ENCODE measurements at places on chromosomes 1 and 21.

DNA sequence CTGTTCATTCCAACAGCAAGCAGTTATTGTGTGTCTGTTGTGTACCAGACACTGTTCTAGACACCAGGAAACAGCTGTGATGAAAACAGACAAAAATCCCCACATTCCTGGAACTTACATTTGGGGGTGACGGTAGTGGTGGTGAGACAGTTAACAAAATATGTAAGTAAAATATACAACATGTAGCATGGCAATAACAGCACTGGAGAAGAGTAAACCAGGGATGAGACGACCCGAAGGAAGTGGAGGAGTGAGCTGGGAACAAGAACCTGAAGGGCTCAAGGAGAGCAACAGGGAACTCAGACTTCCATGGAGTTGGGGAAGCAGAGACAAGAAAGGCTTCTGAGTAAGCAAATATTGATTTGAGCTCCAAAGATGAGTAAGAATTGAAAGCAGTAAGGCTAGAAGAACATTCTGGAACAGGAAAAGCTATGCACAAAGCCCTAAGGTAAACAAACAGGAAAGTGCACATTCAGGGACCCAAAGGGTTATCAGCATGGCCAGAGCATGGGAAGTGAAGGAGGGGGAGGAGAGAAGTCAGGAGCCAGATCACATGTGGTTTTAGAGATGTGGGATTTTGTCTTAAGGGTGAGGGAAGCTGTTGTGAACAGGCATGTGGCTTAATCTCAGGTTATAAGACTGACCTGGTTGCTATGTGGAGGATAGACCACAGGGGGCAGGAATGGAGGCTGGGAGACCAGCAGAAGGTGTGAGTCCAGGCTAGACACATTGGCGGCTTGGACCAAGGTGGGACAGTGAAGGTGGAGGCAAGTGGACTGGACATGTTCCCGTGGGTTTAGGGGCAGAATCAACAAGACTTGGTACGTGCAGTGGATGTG, 7.3 kb downstream of the CSF1 start:
- no peak for DNase-seq

DNA sequence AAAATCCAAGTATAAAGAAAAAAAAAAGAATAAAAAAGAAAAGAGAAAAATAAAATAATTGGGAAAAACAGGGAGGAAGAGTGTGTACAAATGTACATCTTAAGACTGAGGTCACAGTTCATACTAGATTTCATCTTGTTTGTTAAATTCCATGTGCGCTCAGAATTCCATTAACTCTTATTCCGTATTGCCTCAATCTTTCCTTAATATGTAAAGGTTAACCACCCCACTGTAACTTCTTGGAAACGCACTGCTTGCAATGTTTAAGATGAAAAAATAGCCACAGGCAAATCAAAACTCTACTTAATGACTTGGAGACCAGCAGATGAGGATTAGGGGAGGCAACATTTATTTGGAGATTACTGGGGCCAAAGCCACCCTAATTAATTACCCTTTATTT, 23.9 kb upstream of the KCNE1 start:
- no peak for DNase-seq

DNA sequence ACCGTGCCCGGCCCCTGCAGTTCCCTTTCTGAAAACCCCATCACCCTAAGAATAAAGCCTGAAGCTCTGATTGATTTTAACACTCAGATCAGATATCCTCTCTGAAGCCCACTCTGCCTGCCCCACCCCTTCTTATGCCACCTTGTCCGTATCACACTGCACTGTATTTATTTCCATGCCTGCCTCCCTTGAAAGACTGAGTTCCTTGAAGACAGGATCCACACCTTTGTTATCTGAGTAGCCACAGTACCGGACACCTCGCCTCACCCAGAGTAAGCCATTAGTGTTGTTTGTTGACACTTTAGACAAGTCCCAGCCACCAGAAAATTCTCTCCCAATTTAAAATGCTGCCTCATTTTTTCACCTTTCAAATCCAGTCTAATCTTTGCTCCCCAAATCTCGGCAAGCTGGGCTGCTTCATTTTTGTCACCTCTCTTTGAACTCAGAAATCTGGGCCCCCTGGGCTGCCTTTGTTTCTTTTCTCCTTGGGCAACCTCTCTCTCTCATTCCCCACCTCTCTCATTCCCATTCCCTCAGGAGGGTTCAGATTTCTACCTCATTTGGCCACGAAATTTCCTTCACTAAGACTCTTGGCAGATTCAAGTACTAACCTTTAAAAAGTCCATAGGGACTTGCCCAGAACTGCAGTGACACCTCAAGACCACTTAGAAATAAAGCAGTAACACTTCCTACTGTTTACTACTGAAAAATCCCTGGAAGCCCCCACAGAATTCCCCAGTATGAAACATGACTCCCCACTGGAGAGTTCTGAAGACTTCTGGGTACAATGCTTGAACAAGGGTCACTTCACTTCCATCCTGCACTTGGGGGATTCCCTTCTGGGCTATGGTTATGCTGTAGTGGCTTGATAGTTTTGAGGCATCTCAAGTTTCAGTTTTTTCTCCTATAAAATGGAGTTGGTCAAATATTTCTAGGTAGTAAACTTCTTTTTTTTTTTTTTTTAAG, 8.7 kb upstream of the PPP1R15B start:
- no peak for DNase-seq

GRCh38 chr1:192929597-192929996, 120.8 kb downstream of the RGS2 start:
- no peak for DNase-seq

GRCh38 chr1:157399343-157399983, 152.9 kb downstream of the FCRL5 start:
- DNase-seq, result no peak

DNA sequence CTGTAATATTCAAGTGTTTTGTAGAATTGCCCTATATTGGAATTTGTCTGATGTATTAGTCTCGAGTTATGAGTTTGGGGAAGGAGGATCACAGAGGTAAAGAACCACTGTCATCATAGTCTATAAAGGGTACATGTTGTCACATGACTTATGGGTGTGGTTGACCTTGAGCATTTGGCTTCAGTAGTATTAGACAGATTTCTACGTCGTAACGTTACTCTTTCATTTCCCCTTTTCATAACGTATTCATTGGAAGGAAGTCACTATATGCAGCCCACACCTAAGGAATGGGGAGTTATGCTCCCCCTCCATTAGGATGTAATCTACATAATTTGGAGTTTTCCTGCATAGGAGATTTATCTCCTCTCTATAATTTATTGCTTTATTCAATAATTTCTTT, 110.1 kb upstream of the VAV3 start:
- no peak for DNase-seq

DNA sequence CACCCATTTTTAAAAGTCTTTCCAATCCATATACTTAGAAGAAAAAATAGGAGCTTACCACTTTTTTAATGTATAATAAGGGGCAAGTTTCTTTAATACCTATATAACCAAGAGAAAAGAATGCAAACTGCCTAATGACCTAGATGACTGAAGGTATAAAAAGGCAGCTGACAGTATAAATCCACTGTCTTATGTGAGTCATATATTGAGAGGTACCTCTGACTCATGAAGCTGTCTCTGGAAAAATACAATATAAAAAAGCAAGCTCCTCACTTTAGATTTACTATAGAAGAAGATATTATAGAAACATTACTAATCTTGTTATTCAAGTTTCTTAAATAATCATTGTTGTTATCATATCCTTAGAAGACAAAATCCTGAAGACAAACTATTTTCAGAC, 144.2 kb downstream of the VAV3 start:
- DNase-seq, result no peak

DNA sequence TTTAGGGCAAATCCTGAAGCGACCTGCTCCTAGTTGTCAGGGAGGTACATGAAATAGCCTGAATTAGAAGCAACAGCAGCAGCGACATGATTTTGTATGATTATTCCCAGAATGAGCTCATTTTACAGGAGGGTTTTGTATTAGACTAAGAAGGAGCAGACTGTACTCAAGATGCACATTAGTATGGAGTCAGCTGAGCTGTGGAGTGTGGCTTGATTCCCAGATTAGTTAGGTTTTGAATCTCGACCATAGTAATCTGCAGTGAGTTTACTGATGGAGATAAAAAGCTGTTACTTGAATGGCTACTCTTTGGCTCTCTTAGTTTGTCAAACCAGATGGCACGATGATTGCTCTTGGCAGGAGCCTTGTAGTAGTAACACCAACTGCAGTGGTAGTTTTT, 143.1 kb downstream of the PHTF1 start:
- DNase-seq, result no peak

DNA sequence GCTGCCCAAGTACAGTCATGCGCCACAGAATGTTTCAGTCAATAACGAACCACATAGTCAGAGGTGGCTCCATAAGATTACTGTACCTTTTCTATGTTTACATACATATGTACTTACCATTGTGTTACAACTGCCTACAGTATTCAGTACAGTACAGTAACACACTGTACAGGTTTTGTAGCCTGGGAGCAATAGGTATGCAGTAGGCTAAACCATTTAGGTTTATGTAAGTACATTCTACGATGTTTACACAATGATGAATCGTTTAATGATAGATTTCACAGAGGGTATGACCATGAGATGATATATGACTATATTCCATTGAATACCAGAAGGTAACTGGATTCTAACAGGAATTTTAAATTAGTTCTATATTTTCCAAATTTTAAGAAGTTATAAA, 10.5 kb downstream of the YY1AP1 start:
- no peak for DNase-seq

GRCh38 chr1:89001510-89001909, 9.1 kb upstream of the KYAT3 start:
- DNase-seq, result no peak

DNA sequence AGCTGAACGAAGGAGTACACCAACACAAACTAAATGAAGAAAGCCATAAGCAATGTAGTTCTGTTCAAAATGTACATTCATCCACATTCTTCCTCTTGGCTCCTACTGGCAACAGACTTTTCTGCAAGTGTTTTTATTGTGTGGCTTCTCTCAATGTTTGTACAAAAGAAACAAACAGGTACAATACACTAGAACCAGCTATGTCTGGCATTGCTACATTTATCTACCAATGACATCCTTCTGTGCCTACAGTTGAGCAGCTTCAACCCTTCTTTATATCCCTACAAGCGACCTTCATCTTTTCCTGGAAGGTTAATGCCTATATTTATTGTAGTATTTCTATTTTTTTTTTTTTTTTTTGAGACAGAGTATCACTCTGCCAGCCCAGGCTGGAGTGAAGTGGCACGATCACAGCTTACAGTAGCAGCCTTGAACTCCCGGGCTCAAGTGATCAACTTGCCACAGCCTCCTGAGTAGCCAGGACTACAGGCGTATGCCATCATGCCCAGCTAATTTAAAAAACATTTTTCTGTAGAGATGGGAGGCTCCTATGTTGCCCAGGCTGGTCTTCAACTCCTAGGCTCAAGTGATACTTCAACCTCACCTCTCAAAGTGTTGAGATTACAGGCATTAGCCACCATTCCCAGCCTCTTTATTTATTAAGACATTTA, 89.3 kb downstream of the ASH1L start:
- no peak for DNase-seq

DNA sequence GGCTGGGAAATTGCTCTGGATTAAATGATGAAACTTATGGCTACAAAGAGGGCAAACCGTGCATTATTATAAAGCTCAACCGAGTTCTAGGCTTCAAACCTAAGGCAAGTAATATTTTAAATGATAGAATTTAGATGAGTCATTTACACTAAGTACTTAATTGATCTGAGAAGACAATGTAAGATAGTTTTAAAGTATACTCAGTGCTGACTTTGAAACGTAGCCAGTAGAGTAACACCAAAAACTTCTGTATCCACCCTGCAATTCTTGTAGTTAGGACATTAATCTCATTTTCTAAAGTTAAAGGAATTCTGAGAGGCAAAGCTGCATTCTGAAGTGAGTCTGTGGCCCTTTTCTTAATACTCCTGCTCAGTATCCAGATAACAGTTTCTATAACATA, 20.8 kb downstream of the ATP1B1 start:
- DNase-seq, result no peak

DNA sequence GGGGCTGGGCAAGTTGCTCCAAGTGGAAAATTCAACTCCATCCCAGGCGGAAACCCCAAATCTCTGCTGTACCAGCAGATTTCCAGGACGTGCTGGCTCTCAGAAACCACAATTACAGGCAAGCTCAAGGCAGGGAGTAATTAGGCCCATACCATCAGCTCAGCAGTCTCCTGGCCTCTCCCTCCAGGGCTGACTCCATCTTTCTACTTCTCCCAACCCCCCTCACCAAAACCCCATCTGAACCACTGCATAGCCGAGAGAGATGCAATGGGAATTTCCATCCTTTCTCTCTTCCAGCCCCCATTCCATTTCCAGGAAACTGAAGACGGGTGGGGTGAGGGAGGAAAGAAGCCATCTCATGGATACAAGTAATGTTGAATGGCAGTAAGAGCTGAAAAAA, 41.2 kb downstream of the ARHGEF11 start:
- DNase-seq, result no peak

DNA sequence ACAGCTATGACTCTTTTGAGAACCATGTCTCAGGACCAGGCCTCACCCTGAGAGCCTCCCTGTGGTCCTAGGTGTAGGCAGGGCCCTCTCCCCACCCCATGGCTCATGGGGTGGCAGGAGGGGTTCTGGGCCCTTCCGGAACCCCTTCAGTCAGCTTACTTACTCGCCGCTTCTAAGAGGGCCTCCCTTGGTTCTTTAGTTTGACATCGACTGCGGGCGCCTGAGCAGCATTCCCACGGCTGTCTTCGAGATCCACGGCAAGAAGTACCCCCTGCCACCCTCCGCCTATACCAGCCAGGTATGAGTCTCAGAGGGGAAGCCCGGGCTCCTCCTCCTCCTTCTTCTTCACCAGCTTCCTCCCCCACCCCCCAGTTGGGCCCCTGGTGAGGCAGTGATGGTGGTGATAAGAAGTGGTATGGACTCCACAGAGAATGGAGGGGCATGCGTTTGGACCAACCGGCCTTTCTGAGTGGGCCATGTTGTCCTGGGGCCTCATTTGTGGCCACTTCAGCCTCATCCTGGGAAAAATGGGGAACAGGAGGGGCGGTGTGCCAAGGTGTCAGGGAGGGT, 28.9 kb downstream of the KCNA10 start:
- no peak for DNase-seq

DNA sequence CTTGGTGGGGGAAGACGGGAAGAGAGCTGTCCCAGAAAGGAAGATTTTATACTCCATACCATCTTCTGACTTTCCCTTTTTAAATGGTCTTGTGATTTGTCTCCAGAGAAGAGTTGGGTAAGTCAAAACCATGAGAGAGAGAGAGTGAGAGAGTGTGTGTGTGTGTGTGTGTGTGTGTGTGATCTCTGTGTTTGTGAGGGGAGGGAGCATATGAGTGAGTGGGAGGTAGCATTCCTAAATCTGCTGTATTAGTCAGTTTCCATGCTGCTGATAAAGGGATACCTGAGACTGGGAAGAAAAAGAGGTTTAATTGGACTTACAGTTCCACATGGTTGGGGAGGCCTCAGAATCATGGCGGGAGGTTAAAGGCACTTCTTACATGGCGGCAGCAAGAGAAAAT, 102.0 kb upstream of the VANGL1 start:
- DNase-seq, result no peak
